ENCODE measurements at places on chromosomes 2 and 18. TPM values are rescaled to one million over a fixed set of nuclear protein-coding genes. Genes with fewer than 3 reads are reported as not detected.
A peak's percentile ranks its signal among the peaks of the same experiment; 100 is the strongest.

DNA sequence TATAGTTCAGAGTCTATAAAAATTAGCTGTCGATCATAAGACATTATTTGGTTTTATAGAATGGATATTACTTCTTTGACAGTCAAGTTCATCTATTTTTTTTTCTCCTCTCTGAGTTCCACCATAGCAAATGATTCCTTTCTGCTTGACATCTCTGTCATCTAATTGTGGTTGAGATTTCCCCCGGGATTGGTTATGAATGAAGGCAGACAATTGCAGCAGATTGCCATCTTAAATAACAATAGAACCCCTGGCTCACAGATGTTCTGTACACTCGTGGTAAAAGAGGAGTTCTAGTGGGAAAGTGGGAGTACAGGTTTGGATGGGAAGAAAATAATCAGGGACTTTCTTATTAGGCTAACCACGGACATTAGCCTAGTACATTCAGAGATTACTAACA lies 292.1 kb upstream of the NRXN1 start:
- DNase-seq, result no peak

DNA sequence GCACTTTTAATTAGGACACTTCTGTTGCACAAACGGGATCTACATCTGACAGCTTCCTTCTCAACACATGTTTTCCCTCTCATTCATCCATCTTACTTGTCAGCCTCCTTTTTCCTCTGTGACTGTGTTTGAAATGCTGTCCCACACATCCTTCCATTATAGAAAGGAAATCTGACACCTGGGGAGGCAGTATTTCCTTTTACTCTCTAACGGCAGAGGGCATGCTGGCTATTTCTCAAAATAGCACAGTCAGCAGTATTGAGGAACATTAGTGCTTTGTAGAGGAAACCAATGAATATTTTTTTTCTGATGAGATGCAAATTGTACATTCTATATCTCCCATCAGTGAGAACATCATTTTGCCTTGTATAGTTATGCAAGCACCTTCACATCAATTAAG lies 668.7 kb downstream of the SLC4A3 start:
- peak; percentile 35 for DNase-seq

DNA sequence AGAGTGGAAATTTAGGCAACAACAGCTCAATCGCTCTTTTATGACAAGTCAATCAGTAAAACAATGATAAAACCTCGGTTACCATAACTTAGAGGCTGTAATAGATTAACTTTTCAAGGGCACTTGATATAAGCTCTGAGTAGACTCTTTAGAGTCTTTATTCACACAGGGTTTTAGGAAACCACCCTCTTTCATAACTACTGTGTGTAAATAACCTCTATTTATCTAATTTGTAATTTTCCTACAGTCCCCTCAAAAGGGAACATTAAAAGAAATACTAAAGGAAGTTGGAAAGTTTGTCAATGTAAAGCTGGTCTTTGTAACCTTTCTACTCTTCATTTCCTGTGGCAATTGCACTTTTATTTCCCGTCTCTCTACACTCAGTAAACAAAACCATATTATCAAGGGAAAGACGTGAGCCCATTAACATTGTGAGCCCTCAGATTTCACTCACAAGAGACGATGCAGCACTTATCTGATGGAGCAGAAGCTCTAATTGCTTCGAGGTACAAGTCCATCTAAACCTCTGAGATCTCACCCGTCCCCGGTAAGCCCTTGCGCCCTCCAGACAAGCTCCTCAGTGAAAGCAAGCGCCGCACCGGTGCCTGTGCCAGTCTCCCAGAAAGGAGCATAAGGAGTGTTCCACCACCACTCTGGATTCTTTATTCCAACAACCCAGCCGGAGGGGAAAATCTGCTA lies 1.1 kb upstream of the HOXD1 start:
- no peak for DNase-seq

Gene OTOS
- 0.46 TPM for polyA plus RNA-seq
